Inflammatory macrophage (primary cell): ENCODE measurements at places on chromosomes 5 and 9.

DNA sequence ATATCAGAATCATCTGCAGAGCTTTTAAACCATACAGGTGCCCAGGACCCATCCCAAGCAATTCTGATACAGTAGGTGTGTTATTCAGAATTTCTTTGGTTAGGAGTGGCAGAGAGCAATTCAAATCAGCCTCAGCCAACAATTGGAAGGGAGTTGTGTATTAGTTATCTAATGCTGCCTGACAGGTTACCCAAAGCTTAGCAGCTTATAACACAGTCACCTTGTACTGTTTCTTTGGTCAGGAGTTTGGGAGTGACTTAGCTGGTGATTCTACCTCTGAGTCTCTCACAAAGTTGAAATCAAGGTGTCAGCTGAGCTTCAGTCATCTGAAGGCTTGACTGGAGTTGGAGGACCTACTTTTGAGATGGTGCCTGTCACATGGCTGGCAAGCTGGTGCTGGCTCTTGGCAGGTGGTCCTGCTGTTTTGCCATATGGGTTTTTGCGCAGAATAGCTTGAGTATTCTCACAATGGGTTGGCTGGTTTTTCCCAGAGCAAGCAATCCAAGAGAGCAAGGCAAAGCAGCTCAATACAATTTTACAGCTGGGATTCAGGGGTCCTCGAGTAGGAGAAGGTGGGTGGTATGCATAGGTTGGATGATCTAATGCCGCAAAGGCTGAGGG is 18.7 kb upstream of the CARNMT1 start:
- no peak for DNase-seq

DNA sequence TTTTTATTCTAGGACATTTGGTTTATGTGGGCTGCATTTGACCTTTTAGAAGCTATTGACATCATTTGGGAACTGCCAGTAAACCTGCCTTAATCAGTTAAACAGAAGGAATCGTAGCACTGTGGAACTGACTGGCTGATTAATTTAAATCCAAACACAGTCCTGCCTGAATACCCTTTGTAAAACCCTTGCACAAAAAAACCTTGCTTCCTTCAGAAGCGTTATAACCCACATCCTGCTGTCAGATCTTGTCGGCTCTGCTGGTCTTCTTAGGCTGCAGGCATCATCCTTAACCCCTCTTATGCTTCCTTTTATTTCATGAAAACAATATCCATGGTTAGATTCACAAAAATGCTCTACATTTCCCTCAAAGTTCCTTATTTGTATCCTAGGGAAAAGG is 46.3 kb downstream of the PAM start:
- no peak for DNase-seq

DNA sequence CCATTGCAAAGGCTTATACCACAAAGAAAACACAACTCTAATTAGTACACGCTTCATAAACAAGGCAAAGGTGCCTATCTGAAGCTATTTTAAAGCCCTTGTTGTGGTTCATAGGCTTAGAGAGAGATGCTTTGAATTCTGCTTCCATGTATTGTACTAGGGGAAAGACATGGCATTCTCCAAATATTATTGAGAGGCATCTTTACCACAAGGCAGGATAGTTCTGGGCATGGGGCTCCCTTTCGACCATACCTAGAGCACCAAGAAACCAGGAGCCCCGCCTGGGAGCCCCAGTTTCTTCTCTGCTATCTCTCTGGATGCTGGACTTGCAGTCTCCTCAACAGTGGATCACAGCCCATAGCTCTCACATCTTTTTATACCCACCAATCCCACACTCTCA is 93.7 kb downstream of the NFIB start:
- no peak for DNase-seq

DNA sequence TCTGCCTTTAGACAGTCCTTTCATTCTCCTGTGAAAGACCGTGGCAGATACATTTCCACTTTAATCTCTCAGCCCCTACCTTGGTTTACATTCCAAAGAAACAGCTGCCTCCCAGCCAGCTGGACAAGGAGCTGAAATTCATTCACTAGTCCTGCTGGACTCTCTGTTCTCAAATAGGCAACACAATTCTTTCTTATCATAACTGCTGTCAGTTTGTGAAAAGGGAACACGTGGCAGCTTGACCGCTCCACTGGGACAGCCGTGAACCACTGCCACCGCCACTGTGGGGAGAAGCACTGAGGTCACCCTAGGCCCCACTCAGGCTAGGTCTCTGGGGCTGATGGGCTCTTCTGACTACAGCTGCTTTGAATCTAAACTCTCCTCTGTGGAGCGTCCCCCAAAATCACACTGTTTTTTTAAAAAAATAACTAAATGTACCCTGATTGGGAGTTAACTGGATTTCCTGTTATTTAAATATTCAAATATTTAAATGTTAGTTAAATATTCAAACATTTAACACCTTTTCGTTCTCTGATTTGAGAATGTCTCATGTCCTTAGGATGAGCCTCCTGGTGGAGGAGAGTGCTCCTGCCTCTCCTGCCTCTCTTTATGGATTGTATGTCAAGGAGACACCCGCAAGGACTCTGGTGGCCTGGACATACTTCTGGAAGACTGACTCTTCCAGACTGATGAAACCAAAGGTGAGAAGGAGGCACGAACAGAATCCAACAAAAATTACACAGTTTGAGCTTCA is 120.1 kb downstream of the BOD1 start:
- no peak for DNase-seq
